ENCODE measurements at places on chromosomes 1 and 21. TPM values are rescaled to one million over a fixed set of nuclear protein-coding genes. Genes with fewer than 3 reads are reported as not detected.
A peak's percentile ranks its signal among the peaks of the same experiment; 100 is the strongest.

- no peak for DNase-seq
Observed at GRCh38 chr1:65048335-65048734, 82.0 kb upstream of the JAK1 start.

DNA sequence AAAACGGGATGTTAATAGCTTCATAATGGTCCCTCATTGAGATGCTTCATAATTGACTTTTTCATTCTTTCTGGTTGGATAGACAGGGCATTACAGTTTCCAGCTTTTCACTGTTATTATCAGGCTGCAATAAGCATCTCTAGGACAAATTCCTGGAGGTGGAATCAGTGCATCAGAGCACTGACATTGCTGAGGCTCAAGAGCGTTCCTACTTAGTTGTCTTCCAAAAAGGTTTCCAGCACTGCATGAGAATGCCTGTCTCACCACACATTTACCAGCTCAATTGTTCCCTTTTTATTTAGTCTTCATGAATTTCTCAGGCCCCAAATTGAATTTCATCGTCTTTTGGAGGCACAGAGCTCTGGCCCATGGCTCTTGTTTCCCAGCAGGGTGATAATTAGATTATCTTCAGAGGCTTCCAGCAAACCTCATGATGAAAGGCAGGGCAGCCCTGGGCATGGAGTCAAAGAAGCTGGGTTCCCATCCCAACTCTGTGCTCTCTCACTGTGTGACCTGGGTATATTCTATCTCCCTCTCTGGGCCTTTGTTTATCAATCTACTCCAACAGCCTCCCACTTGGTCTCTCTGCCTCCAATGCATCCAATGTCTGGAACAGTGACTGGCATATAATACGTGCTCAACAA is 451.4 kb downstream of the PTPRU start:
- no peak for DNase-seq

DNA sequence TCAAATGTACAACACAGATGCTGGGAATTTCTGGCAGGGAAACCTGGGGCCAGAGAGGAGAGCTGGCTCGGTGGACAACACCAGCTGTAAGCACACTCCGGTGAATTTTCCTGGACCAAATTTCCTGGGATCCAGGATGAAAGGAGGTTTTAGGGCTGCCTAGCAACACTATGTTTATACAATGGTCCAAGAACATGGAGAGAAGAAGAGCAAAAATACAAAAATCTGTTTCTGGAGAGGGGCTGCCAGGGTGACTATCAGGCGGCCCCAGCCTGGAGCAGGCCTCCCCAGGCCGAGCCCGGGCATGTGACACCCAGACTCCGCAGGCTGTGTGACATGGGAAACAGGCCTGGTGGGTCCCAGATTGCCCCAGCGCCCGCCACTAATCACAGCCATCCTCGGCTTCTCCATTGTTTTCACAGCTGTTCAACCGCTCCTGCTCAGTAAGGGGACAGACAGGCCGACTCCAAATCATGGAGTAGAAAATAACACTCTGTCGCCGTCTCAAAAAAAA is 336.0 kb upstream of the NFIA start:
- no peak for DNase-seq

- DNase-seq = no peak
Observed at GRCh38 chr1:50974618-50974935, 4.5 kb downstream of the CDKN2C start.

- peak; percentile 79 for DNase-seq
Observed at GRCh38 chr1:9689011-9689706, 37.6 kb downstream of the PIK3CD start.

DNA sequence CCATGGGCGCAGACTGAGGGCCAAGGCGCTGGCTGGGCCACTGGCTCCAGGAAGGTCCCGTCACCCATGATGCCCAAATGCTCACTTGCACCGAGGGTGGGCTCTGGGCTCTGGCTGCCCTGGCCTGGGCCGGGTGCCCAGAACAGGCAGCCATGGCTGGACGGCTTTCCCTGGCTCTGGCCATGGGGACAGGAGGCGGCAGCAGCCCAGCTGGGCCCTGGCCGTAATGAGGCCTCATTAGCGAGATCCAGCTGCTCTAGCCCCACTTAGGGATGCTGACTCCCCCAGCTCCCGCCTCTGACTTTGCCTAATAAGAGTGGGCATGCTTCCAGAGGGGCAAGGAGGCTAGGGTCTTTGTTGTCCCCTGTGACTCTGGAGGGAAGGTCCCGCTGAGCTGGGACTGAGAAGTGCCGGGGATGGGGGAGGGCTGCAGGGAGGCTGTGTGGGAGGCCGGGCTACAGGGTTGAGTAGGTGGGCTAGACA is 11.8 kb downstream of the SLC6A9 start:
- no peak for DNase-seq

- no peak for DNase-seq
Observed at GRCh38 chr1:59124166-59124565, 172.7 kb upstream of the FGGY start.

GRCh38 chr1:85278853-85279314 is 2.5 kb upstream of the BCL10 start:
- no peak for DNase-seq

DNA sequence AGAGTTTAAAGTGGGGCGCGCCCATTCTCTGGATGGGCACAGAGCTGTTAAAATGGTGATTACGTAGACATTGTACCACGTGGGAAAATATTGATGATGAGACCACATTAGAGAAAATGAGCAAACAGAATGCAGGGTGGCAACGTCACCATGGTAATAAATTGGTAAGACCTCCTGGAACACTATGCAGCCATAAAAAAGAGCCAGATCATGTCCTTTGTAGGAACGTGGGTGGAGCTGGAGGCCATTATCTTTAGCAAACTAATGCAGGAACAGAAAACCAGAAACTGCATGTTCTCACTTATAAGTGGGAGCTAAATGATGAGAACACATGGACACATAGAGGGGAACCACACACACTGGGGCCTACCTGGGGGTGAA is 53.5 kb upstream of the CLDN14 start:
- DNase-seq = no peak

DNA sequence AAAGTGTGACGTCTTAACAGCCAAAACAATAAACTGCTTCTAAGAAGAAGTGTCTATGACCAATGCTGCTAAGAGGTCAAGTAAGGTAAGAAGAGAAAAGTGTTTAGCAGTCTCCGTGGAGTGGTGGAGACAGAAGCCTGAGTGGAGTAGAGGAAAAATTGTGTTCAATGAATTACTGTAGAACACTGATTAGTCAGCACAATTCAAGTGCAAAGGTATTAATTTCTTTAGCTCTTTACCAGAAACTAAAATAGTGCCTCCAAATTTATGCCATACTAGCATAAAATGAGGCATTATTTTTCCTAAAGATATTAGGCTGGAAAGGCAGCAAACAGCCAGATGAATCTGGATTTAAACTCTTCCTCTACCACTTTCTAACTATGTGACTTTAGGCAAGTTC is 56.1 kb downstream of the PIK3R3 start:
- no peak for DNase-seq

DNA sequence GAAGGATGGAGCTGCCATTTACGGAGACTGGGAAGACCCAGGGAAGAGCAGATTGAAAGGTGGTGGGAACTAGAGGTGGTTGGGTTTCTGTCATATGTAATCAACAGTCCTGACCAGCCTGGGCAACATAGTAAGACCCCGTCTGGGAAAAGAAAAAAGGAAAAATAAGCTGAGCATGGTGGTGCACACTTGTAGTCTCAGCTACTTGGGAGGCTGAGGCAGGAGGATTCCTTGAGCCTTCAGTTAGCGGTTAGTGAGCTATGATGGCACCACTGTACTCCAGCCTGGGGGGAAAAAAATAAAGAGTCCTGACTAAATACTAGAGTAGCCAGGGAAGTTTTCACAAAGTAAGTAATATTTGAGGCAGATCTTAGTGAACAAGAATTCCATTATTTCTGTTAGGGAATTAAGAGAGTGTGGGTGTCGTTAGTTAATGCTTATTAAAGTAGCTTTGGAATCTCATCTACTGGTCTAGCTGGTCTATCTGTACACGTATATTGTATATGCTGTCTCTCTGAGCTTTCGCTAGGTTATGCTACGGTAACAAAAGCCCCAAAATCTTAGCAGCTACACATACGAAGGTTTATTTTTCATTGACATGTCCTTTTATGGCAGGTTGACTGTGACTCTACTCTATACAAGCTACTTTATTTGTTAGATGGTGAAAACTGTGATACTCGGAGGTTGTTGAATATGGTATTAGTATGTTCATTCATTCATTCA is 4.4 kb downstream of the NBPF1 start:
- DNase-seq = no peak

GRCh38 chr1:43660355-43660754 is 10.4 kb downstream of the KDM4A start:
- no peak for DNase-seq

DNA sequence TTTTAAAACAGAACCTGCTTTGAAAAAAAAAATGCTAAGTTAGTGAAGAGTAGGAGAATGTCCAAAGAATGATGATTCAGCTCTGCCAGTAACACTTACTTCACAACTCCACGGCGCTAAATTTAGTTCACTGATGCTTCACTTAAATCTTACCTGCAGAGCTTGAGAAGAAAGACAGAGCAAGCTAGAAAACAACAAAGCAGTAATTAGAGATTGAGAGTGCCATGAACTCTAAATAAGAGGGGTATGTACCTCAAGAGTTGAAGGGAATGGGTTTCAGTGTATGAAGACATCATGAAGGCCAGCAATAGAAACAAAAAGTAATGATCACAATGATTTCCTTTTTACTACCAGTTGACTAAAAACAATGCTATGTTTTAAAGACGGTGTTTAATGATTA is 32.8 kb downstream of the EPRS1 start:
- no peak for DNase-seq

GRCh38 chr1:233063462-233063861 is 113.1 kb downstream of the NTPCR start:
- no peak for DNase-seq

GRCh38 chr1:17094664-17095063 is 24.6 kb downstream of the PADI2 start:
- no peak for DNase-seq

- peak; percentile 87 for DNase-seq
Observed at GRCh38 chr1:155277902-155278688, 832 bp downstream of the HCN3 start.

DNA sequence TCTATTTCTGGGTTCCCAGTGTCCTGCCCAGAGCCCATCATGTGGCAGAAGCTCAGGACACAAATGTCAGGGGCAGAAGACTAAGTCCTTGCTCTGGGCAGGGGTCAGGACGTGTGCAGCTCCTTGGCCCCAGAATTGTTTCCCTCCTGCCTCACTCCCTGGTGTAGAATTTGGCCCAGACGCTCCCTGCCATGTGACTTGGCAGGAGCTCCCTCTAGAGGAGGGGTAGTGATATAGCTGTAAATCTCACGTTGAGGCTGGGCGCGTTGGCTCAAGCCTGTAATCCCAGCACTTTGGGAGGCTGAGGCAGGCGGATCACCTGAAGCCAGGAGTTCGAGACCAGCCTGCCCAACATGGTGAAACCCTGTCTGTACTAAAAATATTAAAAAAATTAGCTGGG is 91.2 kb downstream of the UBIAD1 start:
- DNase-seq = no peak

The RPE65 gene
- total RNA-seq = not detected

The LGR6 gene
- not detected for total RNA-seq

The CD2 gene
- total RNA-seq = not detected

The MECR gene
- 21.5 TPM for total RNA-seq

The SAMD13 gene
- 0.59 TPM for total RNA-seq

The PTP4A2 gene
- 150 TPM for total RNA-seq

The NID1 gene
- total RNA-seq = 43.7 TPM

All from Caco-2 (cell line).